CD4-positive, alpha-beta T cell treated with Interleukin-4 for 1 hour (primary cell): ENCODE measurements at places on chromosomes 7 and 10.

DNA sequence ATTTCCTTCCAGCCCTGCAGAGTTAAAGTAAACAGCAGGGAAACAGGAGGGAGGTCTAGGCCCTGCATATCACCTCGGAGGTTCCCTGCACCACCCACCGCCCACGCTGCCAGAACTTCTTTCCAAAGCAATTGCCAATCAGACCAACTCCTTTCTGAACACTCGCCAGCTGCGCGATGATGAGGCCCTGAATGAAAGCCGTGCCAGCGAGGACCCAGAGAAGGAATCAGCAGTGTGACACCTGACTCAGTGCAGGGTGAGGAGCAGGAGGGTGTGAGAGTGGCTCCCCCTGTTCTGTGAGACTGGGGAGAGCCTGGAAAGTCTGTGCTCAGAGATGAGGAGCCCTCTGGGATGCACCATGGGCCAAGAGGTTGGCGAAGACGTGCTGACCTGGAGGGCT is 3.3 kb upstream of the TCERG1L start:
- no peak for DNase-seq

DNA sequence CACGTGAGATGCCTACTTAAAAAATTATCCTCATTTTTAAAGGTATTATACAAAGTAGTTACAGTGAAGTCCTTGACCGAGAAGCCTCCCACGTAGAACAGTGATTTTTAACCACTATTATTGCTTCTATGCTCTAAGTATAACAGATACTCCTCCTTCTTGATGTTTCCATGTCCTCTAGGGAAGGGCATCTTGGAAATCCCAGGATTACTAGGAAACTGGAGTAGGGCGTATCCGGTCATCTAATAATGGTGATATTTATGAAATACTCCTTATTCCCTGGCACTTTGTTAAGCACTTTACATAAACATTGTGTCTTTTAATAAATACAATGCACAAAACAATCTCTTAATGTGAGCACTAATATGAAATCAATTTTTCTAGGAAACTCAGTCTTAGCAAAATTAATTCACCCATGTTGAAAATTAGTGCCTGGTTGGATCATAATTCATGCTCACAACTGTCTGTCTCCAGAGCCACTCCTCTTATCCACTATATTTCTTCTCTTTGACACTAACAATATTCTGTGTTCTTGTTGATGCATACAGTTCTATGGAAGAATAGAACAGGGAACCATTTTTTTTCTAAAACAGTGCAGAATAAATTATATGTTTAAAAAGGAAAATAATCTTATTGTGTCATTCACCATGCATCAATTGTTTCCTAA is 128.6 kb upstream of the SEMA3E start:
- DNase-seq = no peak

GRCh38 chr7:117587931-117588330 is 108.1 kb downstream of the CFTR start:
- DNase-seq = no peak

- DNase-seq = no peak
Measured at GRCh38 chr10:4947039-4947634, 16.1 kb upstream of the AKR1C1 start.

- no peak for DNase-seq
Measured at GRCh38 chr7:129149511-129149910, 5.0 kb downstream of the TSPAN33 start.
